ENCODE measurements at places on chromosomes 13 and 19.

- DNase-seq: no peak
Measured at GRCh38 chr19:32896516-32897214, 27.1 kb upstream of the SLC7A9 start.

DNA sequence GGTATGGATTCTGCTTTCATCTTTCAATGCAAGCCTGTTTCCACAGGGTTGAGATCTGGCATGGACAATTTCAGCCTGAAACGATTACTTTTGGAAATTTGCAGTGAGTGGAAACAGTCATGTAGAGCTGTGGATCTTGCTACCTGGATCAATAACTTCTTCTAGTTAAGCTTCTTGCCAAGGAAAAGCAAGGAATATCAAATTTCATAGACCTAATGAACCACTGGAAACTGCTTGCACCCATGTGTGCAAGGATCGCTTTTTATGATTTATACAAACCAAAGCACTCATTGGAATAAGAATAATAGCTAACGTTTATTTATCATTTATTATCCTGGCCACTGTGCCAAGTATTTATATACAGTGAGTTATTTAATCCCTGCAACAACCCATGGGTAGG is 392.8 kb downstream of the KCNRG start:
- DNase-seq: no peak

- DNase-seq: no peak
Measured at GRCh38 chr13:41897126-41897525, 63.8 kb downstream of the VWA8 start.

DNA sequence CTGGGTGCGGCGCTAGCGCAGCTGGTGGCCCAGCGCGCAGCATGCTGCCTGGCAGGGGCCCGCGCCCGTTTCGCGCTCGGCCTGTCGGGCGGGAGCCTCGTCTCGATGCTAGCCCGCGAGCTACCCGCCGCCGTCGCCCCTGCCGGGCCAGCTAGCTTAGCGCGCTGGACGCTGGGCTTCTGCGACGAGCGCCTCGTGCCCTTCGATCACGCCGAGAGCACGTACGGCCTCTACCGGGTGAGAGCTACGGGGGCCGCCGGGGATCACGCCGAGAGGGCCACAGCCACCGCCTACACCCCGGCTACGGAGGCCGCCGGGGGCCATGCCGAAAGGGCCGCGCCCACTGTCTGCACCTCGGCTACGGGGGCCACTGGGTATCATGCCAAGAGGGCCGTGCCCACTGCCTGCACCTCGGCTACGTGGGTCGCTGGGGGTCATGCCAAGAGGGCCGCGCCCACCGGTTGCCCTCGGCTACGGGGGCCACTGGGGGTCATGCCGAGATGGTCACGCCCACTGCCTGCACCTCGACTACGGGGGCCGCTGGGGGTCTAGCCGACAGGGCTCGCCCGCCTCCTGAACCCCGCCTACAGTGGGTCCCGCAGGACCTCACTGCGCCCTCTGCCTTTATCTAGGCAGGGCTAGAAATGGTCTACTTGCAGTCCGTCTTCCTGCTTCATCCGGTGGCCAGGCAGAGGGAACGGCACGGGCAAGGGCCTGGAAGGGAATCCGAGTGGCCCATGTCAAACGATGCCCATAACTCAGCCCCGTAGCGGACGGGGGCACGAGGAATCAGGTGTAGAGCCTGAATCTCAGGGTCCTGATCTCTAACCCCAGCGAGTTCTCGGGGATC is 500 bp downstream of the PGLS start:
- peak; percentile 45 for DNase-seq

- DNase-seq: no peak
Measured at GRCh38 chr19:13091400-13092157, 11.1 kb downstream of the LYL1 start.
